ENCODE measurements at places on chromosomes 5 and 9.

GRCh38 chr9:69657269-69657668 lies 14.9 kb downstream of the APBA1 start:
- no peak for DNase-seq

- no peak for DNase-seq
Observed at GRCh38 chr5:108061941-108062340, 320.0 kb downstream of the FBXL17 start.

DNA sequence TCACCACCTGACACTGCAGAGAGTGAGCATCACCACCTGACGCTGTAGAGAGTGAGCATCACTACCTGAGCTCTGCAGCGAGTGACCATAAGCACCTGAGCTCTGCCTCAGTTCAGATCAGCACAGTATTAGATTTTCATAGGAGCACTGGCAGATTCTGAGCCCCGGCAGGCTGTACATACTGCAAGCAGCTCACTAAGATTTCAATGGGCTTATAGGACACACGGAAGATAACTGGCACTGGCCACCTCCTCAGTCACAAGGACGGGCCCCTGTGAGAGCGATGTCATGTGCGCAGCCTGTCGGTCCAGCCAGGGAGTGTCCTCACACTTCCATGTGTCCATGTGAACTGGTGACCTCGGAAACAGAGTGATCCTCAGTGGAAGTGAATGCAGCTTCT lies 153.5 kb upstream of the IRX2 start:
- no peak for DNase-seq

GRCh38 chr9:70694758-70695157 lies 280.3 kb upstream of the KLF9 start:
- DNase-seq: no peak

GRCh38 chr5:115458416-115458815 lies 86.2 kb downstream of the FEM1C start:
- DNase-seq: no peak

DNA sequence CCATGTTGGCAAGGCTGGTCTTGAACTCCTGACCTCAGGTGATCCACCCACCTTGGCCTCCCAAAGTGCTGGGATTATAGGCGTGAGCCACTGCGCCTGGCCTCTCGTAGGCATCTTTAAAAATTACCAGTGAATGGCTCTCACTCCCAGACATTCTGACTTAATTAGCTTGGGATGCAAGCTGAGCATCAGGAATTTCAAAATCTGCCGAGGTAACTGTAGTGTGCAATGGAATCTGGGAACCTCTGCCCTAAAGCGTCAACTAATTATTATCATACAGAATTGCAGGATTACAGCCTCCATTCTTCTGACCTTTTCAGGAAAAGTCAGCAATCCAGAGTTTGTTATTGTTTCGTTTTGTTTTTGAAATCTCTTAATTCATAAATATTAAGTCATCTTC lies 213.4 kb upstream of the DMAC1 start:
- DNase-seq: no peak

GRCh38 chr5:151557466-151557865 lies 33.7 kb downstream of the FAT2 start:
- DNase-seq: no peak

DNA sequence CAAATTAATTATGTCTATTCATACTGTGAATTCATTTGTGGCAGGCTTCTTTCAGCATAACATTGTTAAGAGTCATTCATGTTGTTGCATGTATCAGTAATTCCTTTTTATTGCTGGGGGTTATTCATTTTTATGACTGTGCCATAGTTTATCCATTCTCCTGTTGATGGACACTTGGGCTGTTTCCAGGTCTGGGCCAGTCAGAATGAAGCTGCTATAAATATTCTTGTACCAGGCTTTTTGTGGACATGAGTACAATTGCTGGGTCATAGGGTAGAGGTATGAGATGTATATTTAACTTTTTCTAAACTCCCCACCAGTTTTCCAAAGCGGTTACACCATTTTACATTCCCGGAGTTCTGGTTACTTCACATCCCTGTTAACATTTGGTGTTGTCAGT lies 13.6 kb downstream of the PRPF4 start:
- no peak for DNase-seq

GRCh38 chr9:127816728-127817127 lies 14.0 kb downstream of the FPGS start:
- no peak for DNase-seq
